HFFc6 (cell line): ENCODE measurements at places on chromosomes 4 and X. TPM values are rescaled to one million over a fixed set of nuclear protein-coding genes. Genes with fewer than 3 reads are reported as not detected.
A peak's percentile ranks its signal among the peaks of the same experiment; 100 is the strongest.

The STBD1 gene
- total RNA-seq, result 5.2 to 6.2 TPM (median 5.3 TPM) in 3 replicates

The POF1B gene
- not detected in 3 replicates for total RNA-seq

The CENPE gene
- total RNA-seq, result 11.6 and 36.5 TPM in 2 replicates

The UCP1 gene
- not detected in 3 replicates for total RNA-seq

The GAGE12J gene
- total RNA-seq, result not detected in 3 replicates

The ZFP92 gene
- total RNA-seq, result 0.12 to 0.38 TPM (median 0.27 TPM) in 3 replicates

The SOWAHB gene
- total RNA-seq, result 0.10 to 0.15 TPM in 2 of 3 replicates, not detected in the other

The CNGA2 gene
- not detected in 2 replicates for total RNA-seq

DNA sequence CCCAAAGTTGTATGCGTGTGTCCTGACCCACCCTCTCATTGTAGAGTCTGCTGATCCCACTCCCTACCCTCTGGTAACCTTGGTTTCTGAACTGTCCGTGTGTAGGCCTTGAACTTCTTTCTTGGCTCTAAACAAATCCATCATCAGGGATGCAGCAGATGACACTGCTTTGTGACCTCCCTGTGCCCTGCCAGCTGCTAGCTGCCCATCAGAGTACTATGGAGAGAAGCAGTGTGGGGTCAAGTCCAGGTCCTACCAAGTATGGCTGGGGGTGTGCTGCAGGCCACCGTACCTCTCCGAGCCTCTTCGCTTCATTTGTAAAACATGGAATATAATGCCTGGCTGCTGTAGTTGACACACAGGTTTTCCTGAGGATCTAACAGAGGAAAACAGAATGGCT is 183.5 kb upstream of the RBPJ start:
- peaks cover 24% of the 10 kb centered on the region for H3K27me3 ChIP-seq
- no peak overlapping the region for H3K4me3 ChIP-seq
- peaks cover 8% of the 10 kb centered on the region; the same call in 1 of the 2 replicates for H3K36me3 ChIP-seq
- DNase-seq, result no peak
- peaks cover 43% of the 10 kb centered on the region for H3K4me1 ChIP-seq

DNA sequence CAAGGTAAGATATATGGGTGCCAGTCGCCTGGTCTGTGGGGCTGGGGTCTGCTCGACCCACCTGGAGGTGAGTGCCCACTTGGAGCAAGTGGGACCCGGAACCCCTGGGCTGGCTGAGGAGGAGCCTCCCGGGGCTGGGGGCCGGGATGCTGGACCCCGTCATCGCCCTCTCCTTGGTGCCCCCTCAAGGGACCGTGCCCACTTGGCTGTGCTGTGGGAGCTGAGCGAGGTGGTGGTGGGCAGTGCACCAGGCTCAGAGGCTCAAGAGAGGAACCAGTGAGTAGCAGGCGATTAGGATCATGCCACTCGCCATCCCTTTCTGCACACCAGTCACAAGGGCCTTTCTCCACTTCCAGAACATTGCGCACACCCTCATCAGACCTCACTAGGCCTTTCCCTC is 203.8 kb upstream of the PSAPL1 start:
- DNase-seq, result no peak
- H3K27ac ChIP-seq, result no peak overlapping the region
- H3K27me3 ChIP-seq, result peaks cover 14% of the 10 kb centered on the region
- H3K4me1 ChIP-seq, result peaks cover 14% of the 10 kb centered on the region

- no peak for DNase-seq
- H3K27ac ChIP-seq, result peak overlapping the region; percentile 63
- H3K4me3 ChIP-seq, result peak overlapping the region; percentile 94
- H3K27me3 ChIP-seq, result peaks cover 4% of the 10 kb centered on the region
These were observed 1.8 kb downstream of the WWC2 start for GRCh38 chr4:183100827-183101226.

DNA sequence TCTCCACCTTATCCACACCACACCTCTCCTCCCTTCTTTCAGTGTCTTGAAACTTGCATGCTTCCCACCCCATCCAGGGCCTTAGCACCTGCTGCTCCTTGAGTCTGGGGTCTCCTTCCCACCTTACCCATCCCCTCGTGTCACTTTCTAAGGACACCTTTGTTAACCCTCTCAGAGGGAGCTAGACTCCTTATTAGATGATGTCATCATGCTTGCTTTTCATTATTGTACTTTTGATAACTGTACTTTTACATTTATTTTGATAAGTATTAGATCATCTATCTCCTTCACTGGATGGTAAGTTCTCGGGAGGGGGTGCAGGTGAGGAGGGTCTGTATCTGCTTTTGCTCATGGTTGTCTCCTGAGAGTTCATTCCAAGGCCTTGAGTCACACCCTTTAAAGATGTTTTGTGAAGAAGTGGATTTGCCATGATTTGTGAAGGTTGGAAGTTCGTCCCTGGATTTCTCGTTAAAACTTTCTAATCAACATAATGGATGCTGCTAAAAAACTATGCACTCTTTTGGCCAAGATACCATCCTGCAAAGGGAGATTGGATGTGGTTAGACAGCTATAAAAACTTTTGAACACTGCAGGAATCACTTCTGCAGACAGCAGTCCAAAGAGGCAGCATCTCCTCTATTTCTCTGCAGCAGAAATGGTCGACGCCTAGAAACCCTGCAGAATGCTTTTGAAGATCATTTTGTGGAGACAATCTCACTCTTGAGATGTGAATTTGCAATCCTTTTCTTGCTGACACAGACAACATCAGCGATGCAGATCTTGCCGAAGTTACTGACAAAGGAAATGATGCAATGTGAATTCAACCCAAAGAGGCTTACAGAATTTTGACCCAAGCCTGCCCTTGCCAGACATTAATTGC is 69.6 kb downstream of the ENPP6 start:
- H3K36me3 ChIP-seq, result no peaks in the 10 kb centered on the region
- no peaks in the 10 kb centered on the region for H3K4me1 ChIP-seq
- H3K4me3 ChIP-seq, result no peak overlapping the region

GRCh38 chr4:18180122-18180521 is 158.6 kb upstream of the LCORL start:
- no peaks in the 10 kb centered on the region for H3K36me3 ChIP-seq
- no peak overlapping the region for H3K27ac ChIP-seq
- H3K4me1 ChIP-seq, result no peaks in the 10 kb centered on the region

DNA sequence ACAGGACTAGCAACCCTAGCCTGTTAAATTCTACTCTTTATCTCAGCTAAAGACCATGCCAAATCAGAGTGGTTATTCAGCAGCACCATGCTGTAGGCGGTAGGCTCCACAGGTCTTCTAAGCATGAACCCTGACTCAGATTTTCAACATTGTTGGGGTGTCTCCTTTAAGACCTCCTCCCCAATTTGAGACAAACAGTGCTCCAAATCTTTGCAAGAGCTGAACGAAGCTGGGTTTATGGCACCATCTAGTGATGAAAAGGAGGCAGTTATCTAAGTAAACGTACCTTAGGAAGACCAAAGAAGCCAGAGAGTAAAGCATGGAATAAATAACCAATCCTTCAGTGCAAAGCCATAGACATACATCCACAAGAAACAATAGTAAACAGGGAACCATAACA is 334.5 kb upstream of the SLC7A11 start:
- H3K27me3 ChIP-seq, result peaks cover 4% of the 10 kb centered on the region; the same call in 1 of the 2 replicates
- peaks cover 8% of the 10 kb centered on the region for H3K4me1 ChIP-seq
- peak; percentile 46 for DNase-seq
- H3K36me3 ChIP-seq, result no peaks in the 10 kb centered on the region
- no peak overlapping the region for H3K27ac ChIP-seq
- H3K4me3 ChIP-seq, result no peak overlapping the region

DNA sequence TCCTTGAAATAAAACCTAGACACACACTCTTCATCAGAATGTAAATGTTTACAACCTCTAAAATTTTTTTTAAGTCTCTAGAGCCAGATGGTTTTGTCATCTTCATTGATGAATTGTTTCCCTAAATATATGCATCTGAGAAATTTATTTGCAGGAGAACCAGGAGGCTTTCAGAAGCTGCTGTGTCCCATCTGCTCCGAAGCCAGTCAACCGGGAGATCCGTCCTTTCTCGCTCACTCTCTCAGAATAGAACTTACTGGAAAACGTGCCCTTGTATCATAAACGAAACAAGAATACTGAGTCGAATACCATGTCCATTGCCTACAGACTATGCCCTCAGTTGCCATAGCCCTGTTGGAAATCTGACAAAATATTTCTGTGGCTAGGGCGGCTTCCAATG is 103.5 kb downstream of the SLC34A2 start:
- DNase-seq, result no peak
- H3K36me3 ChIP-seq, result peaks cover 10% of the 10 kb centered on the region; the same call in 1 of the 2 replicates
- H3K27ac ChIP-seq, result no peak overlapping the region
- no peaks in the 10 kb centered on the region for H3K27me3 ChIP-seq
- no peak overlapping the region for H3K4me3 ChIP-seq
- peaks cover 7% of the 10 kb centered on the region for H3K4me1 ChIP-seq

GRCh38 chr4:4922441-4922840 is 63.0 kb downstream of the MSX1 start:
- H3K27ac ChIP-seq, result no peak overlapping the region
- H3K4me1 ChIP-seq, result no peaks in the 10 kb centered on the region
- no peak for DNase-seq
- no peaks in the 10 kb centered on the region for H3K36me3 ChIP-seq
- peaks cover 11% of the 10 kb centered on the region; the same call in 1 of the 2 replicates for H3K27me3 ChIP-seq

DNA sequence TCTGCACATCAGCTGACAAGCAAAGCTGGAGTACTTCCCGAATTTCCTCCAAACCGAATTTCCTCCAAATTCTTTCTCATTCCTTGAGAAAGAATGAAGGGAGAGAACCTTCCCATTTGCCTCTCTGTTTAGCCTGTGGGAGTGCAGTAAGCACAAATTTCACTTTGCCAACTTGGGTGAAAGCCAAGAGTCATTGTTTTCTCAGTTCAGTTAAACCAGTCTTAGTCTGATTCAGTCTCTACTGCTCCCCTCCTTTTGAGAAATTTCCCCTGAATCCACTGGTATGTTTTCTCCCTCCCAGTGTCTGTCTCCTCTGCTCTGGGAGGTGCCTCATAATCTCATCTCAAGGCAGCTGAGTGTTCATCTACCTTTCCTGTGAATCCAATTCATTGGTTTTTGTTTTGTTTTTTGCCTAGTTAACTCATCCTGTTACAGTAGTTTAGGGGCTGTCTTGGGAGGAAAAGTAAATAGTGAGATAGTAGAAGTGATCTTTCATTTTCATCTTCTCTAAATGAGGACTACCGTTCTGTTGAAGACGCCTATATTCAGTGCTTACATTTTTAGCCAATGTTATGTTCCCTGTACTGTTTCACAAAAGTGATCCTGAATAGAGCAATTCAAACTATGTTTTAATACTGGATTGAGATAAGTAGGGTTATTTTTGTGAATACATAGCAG is 49.0 kb downstream of the SYTL5 start:
- H3K27ac ChIP-seq, result peak overlapping the region; percentile 53; the same call in 1 of the 2 replicates
- H3K4me1 ChIP-seq, result peaks cover 24% of the 10 kb centered on the region
- peaks cover 4% of the 10 kb centered on the region for H3K27me3 ChIP-seq
- no peaks in the 10 kb centered on the region for H3K36me3 ChIP-seq

DNA sequence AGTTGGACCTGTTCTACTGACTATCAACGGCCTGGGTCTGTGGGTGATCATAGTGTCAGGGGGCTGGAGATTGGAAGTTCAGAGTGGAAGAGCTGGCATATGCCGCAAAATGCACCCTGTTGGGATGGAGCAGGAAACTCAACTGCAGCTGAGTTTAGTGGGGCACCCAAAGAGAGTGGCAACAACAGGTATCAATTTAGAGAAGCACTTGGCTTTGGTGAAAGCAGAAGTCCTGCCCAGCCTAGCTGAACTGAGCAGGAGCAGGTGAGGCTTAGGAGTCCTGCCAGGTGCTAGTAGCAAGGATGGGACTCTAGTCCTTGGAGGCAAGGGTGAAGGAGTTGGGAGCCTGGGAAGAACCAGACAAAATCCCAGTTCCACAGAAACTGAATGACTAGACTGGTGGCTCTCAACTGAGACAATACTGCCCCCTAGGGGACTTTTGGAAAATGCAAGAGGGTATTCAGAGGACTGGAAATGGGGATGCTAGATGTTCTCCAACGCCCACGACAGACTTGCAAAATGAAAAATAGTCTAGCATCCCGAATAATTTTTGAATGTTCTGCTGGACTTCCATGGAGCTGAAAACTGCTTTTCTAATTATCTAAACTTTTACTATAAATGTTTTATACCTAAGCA is 49.4 kb downstream of the RTL9 start:
- DNase-seq, result peak; percentile 46
- peak overlapping the region; percentile 49 for H3K27ac ChIP-seq
- no peaks in the 10 kb centered on the region for H3K36me3 ChIP-seq
- H3K4me1 ChIP-seq, result peaks cover 72% of the 10 kb centered on the region
- peaks cover 4% of the 10 kb centered on the region for H3K27me3 ChIP-seq
- no peak overlapping the region for H3K4me3 ChIP-seq

- H3K27me3 ChIP-seq, result no peaks in the 10 kb centered on the region
- H3K36me3 ChIP-seq, result peaks cover 32% of the 10 kb centered on the region
- no peak for DNase-seq
- H3K4me1 ChIP-seq, result peaks cover 69% of the 10 kb centered on the region
- no peak overlapping the region for H3K4me3 ChIP-seq
- no peak overlapping the region; the same call in 1 of the 2 replicates for H3K27ac ChIP-seq
These were observed 146.8 kb downstream of the PTTG2 start for GRCh38 chr4:38106886-38107514.

DNA sequence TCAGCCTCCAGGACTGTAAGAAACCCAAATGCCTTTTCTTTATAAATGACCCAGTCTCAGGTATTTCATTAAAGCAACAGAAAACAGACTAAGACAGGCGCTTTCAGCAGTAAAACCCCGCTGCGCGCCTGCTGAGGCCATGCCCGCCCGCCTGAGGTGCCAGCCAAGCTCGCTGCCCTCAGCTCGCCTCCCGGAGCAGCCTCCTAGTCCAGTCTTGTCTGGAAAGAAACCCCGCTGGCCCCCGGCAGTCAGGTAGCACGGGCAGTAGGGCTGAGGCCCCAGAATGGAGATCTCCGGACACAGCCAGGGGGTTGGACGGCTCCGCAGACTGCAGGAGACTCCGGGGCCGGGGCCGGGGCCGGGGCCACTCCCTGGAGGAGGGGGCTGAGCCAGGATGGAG is 31.7 kb downstream of the ZFYVE28 start:
- peaks cover 6% of the 10 kb centered on the region for H3K4me1 ChIP-seq
- no peaks in the 10 kb centered on the region for H3K36me3 ChIP-seq
- no peak for DNase-seq
- H3K4me3 ChIP-seq, result no peak overlapping the region
- H3K27ac ChIP-seq, result no peak overlapping the region

GRCh38 chr4:118139241-118139640 is 105.0 kb downstream of the NDST3 start:
- no peak overlapping the region for H3K4me3 ChIP-seq
- H3K27ac ChIP-seq, result no peak overlapping the region
- DNase-seq, result no peak
- no peaks in the 10 kb centered on the region for H3K36me3 ChIP-seq
- peaks cover 2% of the 10 kb centered on the region; the same call in 1 of the 2 replicates for H3K27me3 ChIP-seq

DNA sequence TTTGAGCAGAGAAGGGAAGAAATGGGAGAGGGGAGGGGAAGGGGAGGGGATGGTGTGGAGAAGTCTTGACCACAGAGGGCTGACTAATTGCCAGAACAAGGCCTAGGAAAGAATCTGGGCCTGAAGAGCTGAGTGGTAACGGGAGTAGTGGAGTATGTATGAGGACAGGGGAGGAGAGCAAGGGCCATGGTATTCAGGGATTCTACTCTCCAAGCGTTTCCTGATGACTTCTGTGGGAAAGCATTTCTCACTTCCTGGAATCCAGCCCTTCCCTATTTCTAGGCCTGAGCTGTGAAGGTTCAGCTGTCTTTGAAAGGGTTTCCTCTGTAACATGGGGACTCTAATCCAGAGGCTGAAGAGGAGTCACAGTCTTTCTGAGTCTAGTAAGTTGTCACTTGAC is 19.7 kb upstream of the SOX3 start:
- no peak overlapping the region for H3K4me3 ChIP-seq
- H3K27me3 ChIP-seq, result no peaks in the 10 kb centered on the region
- DNase-seq, result no peak
- H3K27ac ChIP-seq, result no peak overlapping the region; the same call in 1 of the 2 replicates
- H3K4me1 ChIP-seq, result no peaks in the 10 kb centered on the region
- no peaks in the 10 kb centered on the region for H3K36me3 ChIP-seq
